ENCODE measurements at places on chromosomes 3 and 15.

DNA sequence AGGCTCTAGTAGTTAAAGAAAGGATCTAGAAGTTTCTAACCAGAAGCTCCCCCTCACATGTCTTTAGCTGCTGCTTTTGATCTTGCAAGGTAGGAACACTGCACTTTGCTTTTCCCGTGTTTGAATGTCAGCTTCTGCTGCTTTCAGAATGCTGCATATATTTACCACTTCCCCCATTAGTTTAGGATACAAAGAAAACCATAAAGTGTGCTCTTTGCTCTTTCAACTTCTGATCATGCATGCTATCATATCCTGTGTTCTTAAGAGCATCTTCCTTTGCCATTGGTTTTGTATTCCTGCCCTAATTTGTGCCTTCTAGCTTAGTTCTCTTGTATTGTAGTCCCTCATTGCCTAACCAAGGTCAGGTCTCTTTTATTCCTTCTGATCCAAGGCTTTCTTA is 43.3 kb downstream of the ZNF609 start:
- DNase-seq = peak; percentile 19

GRCh38 chr3:131341761-131342160 is 39.8 kb upstream of the NUDT16 start:
- DNase-seq = no peak

DNA sequence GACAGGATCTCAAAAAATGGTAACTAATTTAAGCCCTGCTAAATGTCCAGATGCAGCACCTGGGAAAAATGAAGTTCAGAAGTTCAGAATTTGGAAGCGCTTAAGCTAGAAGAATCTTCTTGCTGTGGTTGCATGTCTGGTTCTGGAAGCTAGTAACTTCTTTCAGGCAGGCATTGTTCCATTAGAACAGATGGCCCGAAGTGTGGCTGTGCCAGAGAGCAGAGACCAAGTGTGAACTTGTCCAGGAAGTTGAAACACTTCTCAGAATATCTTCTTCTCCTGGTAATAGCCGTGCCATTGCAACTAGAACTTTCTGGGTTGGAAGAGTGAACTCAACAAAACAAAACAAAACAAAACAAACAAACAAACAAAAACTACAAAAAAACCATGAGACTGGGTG is 80.0 kb downstream of the MITF start:
- DNase-seq = no peak

GRCh38 chr15:67244971-67245478 is 9.4 kb downstream of the AAGAB start:
- no peak for DNase-seq

DNA sequence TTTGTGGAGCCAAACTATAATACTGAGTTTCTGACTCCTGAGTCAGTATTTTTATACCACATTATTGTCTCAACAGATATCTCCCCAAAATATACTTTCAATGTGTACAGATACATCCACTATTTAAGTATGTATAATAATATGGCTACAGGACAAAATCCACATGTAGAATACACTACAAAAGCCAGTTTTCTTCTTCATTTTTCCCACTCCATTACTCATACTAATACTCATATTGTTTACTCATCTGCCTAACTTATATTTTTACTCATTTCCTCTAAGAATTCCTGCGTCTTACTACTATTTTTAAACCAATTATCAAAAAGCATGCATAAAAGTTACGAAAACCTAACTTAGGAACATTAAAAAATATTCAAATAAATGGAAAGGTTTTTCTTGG is 440.8 kb downstream of the ZNF385D start:
- DNase-seq = no peak

GRCh38 chr3:82816086-82816485 is 1054.6 kb upstream of the GBE1 start:
- no peak for DNase-seq

- DNase-seq = no peak
Measured at GRCh38 chr3:85020828-85021227, 62.0 kb downstream of the CADM2 start.

DNA sequence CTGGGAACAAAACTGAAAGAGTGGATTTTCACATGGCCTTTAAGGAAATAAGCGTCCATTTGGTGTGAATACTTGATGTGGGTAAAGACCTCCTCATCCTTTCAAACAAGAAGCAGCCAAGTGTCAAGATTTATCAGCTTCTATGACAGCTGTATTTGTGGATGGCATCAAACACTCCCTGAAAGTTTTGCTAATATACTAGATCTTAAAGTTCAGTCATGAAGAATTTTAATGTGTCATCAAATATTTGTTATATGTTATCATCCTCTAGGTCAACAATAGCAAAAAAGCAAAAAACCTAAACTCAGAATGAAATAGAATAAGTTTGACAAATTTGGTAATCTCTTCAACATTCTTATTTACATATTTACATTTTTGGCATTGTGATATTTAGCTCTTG is 29.1 kb upstream of the LYSMD4 start:
- DNase-seq = no peak

DNA sequence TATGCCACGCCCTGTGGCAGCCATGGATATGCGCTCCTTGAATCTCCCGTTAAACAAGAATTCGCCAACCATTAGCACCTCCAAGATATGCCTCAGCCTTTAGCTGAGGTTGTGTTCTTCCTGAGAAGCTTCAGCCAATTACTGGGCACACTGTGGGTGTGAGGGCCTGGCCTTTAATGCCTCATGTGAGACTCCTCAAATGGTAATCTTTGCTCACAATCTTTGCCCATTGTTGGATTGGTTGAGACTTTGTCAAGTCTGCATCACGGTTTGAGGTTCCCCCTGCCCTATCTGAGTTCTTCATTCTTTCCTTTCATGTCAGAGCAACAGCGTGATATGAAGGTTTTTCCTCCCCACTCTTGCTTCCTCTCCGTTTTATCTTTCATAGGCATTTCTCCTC is 108.1 kb upstream of the CCDC54 start:
- no peak for DNase-seq

DNA sequence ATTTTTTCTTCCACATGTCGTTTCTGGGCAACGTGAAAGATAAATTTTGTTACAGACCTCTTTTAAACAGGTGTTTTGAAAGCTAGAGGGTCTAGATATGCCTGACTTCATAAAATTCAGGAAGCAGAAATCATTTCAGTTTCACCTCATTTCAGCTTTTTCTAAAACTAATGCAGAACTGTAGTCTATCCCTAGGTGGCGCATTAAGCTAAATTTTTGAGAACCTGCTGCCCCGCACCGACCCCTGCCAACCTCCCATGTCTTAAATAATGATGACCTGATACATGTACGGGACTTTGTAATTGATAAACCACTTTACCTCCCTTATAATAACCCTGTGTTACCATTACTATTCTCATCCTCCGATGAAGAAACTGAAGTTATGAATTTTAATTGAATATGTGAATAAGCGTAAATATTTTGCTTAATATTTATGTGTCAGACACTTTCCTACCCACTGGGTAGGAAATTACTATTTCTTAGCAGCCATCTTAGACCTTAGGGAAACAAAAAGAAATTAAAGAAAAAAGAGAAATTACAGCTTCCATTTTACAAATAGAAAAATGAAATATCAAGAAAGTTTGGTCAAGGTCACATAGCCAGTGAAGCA is 78.7 kb upstream of the GCNT3 start:
- DNase-seq = peak; percentile 74

GRCh38 chr3:42732196-42732828 is 29.7 kb upstream of the HHATL start:
- no peak for DNase-seq
